NCI-H2081 treated with DMSO at 0.1 percent for 48 hours (cell line): ENCODE measurements at places on chromosomes 1 and 21.

DNA sequence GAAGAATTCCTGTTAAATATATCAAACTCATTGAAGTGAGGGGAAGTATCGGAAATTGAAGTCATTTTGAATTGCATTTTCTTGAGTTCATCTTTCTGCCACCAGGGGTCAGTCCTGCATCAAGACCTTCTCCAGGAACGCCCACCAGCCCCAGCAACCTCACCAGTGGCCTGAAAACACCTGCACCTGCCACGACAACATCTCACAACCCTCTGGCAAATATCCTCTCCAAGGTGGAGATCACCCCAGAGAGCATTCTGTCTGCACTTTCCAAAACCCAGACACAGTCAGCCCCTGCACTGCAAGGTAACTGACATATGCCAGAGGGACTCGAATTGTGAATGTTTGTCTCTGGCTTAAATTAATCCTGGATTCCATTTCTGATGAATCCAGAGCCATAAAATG lies 22.8 kb upstream of the TARS2 start:
- peak; percentile 36 for DNase-seq

DNA sequence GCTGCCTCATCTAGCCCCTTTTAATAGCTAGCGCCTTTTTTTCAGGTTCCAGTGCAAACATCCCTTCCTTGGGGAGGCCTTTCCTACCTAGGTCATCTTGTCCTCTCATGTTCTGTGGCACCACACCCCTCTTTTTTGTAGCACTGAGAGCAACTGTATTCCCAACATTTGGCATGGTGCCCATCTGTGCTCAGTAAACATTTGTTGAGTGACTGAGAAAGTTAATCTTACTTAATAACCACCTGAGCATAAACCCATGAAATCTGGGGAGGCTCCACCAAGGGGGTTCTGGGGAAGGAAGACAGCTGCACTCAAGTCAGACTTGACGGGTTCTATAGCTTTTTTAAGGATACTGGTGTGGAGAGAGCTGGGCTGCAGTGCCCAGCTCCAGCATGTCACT lies 90.0 kb downstream of the NOS1AP start:
- no peak for DNase-seq

DNA sequence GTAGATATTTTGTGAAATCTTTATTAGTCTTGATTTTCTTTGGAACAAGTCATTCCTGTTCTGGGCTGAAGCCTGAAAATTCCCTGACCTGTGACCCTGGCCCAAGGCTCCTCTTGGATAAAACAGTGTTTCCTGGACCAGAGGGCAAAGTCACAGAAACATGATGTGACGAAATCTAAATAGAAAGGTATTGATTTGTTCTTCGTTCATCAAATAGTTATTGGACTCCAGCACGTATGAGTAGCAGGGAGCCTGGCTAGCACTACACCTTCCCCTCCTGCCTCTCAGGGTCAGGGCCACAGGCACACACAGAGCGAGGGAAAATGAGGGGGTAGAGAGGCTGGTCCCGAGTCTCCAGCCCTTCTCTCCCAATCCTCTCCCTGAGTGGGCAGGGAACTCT lies 1.7 kb upstream of the CLDN14 start:
- no peak for DNase-seq

GRCh38 chr1:171909711-171910110 lies 68.4 kb downstream of the DNM3 start:
- no peak for DNase-seq

DNA sequence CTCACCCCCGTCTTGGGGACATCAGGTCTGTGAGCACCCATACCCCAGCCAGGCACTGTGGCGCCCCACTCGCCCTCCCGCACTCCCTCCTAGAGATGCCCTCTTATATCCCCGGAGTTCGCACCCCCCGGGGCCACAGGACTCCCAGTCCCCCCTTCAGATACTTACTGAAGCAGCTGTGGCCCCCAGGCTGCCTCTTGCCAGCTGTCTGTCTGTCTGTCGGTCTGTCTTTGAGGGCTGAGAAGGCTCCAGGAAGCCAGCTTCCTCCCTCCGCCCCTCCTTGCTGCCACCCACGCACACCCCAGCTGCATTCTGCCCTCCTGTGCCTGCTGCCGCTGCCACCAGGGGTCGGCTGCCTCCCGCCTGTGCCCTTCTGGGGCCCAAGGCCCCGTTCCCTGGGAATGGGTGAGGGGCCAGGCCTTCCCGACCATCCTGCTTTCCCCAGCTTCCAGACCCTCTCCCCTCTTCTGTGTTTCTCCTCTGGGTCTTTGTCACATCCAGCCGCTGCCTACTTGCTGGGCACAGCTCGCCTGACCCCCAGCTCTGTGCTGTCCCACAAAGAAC lies at the start of gene PTPN7:
TSS of gene PTPN7 (minus strand) at position 226 of the 564 bp plus-strand sequence. CDS start 1,200 bp downstream, outside the sequence.
- no peak for DNase-seq
